Stimulated activated CD8-positive, alpha-beta memory T cell treated with anti-CD3 and anti-CD28 coated beads, Interleukin-7, amount 100 ng/mL, for 1 hour (primary cell): ENCODE measurements at places on chromosomes 5 and 9.

DNA sequence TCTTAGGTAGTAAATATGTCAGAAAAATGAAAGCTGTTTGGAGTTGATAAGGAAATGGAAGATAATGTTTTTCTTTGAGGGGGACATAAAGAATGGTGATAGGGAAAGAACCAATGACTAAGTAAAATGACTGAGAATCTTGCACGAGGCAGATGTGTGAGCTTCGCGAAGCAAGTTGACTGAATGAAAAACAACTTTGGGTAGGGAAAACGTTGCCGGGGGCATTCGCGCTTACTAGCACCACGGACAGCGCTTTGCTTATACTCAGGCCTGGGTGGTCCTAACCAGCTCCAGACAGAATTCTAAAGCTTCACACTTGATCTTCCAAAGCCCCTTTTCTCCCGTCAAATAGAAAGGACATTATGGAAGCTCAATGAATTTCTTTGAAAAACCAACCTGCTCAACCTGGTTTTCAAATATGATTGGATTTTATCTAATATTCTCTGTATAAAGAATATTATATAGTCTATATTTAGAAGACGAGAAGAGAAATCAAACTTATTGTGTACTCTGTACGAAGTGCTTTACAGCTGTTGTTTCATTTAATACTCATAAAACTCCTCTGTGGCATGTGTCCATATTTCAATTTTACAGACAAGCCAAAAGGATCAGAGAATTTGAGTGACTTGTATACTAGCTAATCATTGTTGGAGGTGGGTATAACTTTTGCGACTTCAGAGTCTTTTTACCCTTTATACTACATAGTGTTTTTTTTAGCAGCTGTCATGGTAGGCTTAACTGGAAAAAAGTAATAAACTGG, 1.9 kb upstream of the CDKN2B start:
- DNase-seq: no peak

DNA sequence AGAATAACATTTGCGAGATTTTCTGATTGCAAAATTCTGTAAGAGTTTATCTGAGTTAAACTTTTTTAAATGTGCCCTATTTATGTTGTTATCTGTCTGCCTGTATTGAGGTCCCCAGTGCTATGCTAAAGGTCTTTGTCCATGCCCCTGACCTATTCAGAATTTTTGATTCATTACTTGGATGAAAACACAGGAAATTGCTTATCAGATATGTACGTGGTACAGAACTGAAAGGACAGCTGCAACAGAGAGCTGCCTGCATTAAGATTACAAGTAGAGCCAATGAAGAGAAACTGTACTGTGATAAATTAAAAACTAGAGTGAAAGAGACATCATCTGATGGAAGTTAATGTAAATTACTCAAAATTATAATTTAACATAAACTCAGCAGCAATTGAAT, 408.8 kb downstream of the ADGRV1 start:
- DNase-seq: no peak

- DNase-seq: no peak
These were observed 298.2 kb downstream of the MAN2A1 start for GRCh38 chr5:109987970-109988369.

- no peak for DNase-seq
These were observed 26.0 kb downstream of the BICD2 start for GRCh38 chr9:92738661-92739081.

DNA sequence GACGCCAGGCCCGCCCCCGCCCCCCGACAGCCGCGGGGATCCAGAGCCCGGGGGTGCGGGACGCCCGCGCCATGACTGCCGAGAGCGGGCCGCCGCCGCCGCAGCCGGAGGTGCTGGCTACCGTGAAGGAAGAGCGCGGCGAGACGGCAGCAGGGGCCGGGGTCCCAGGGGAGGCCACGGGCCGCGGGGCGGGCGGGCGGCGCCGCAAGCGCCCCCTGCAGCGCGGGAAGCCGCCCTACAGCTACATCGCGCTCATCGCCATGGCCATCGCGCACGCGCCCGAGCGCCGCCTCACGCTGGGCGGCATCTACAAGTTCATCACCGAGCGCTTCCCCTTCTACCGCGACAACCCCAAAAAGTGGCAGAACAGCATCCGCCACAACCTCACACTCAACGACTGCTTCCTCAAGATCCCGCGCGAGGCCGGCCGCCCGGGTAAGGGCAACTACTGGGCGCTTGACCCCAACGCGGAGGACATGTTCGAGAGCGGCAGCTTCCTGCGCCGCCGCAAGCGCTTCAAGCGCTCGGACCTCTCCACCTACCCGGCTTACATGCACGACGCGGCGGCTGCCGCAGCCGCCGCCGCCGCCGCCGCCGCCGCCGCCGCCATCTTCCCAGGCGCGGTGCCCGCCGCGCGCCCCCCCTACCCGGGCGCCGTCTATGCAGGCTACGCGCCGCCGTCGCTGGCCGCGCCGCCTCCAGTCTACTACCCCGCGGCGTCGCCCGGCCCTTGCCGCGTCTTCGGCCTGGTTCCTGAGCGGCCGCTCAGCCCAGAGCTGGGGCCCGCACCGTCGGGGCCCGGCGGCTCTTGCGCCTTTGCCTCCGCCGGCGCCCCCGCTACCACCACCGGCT, 1.0 kb downstream of the FOXE1 start:
- DNase-seq: peak; percentile 17

GRCh38 chr5:89728750-89729149, 680.8 kb downstream of the CETN3 start:
- DNase-seq: no peak

- no peak for DNase-seq
These were observed 2.0 kb upstream of the ROR2 start for GRCh38 chr9:91951944-91952520.

- no peak for DNase-seq
These were observed 131.0 kb downstream of the ADAMTS16 start for GRCh38 chr5:5270958-5271785.

DNA sequence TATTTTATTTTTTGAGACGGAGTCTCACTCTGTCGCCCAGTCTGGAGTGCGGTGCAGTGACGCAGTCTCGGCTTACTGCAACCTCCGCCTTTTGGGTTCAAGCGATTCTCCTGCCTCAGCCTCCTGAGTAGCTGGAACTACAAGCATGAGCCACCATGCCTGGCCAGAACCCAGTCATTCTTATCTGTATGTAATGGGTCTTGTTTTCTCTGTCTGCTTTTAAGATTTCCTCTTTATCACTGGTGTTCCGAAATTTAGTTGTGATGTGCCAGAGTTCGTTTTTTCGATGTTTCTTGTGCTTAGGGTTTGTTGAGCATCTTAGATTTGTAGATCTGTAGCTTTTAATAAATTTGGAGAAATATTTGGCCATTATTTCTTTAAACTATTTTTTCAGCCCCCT, 19.2 kb downstream of the SLC25A25 start:
- DNase-seq: no peak

GRCh38 chr5:171342362-171343111, 33.5 kb downstream of the TLX3 start:
- no peak for DNase-seq

GRCh38 chr9:124854822-124855221, 1.6 kb downstream of the WDR38 start:
- no peak for DNase-seq

DNA sequence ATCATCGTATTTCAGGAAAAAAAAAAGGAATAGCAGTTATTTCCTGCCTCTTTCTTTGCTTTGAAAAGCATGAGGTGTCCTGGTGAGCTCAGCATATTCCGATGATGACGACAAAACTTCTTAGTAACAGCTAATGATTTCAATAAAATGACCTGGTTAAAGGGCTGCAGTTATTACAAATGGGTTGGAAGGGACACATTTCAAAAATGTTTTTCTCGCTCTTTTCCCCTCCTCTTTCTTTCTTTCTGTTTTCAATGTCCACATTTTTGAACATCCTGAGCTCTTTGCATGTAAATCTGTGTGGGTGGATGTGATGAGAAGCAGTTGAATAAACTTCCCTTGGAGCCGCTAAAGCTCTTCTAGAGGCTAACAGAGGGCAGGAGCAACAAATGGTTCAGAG, 186.8 kb upstream of the SLC27A6 start:
- DNase-seq: no peak

DNA sequence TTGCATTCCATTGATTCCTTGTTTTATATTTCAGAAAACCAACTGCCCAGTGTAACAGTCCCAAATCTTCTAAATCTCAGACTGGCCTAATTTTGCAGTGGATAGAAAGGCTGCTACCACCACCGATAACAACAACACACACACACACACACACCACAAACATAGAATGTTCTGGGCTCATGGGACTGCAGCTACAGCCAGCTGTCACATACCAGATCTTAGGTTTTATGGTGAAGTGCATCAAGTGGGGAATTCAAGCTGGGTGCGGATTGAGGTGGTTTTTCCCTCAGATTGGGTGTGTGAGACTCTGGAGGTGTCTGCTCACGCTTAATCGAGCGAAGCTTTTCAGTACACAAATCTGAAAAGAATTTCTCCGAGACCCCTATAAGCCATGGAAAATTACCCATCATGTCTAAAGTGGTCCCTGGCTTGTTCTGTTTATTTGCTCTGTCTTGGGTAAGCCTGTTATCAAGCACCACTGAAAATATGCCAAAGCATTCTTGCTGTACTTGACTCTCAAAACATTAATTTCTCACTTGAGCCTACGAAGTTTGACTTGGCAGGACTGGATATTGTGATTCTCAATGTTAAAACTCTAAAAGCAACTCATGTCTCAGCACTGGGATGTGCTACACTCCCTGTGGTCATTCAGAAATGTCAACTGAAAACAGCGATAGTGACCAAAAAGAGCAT, 71.1 kb downstream of the ALDH7A1 start:
- no peak for DNase-seq

- no peak for DNase-seq
These were observed 115.6 kb downstream of the PDE8B start for GRCh38 chr5:77325921-77326541.

DNA sequence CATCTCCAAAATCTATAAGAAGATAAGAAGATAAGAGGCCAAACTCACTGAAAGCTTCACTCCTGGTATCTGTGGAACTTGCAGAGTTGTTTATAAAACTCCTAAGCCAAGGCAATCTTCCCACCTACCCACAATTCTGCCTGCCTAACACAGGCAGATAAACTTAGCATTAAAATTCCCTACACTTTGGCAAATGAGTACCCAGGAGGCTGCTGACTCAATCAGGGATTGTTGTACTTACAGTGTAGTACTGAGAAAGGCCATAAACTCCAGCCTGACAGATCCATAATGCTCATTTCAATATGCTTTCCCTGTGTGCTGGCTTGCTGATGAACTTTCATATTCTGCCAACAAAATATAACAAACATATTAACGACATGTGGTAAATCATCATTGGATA, 725.2 kb downstream of the BRINP1 start:
- DNase-seq: no peak
